Uterine smooth muscle cell (primary cell): ENCODE measurements at places on chromosomes 1 and 21. TPM values are rescaled to one million over a fixed set of nuclear protein-coding genes. Genes with fewer than 3 reads are reported as not detected.

DNAJC6 gene
- 0.44 and 0.62 TPM in 2 replicates for total RNA-seq

PTGFRN gene
- total RNA-seq, result 12.4 and 13.1 TPM in 2 replicates

SLC44A5 gene
- total RNA-seq, result 0.22 and 0.25 TPM in 2 replicates

HUNK gene
- under 0.01 and 0.12 TPM in 2 replicates for total RNA-seq

HCRTR1 gene
- not detected in 2 replicates for total RNA-seq

SLAMF1 gene
- not detected in 2 replicates for total RNA-seq

TRPM2 gene
- total RNA-seq, result under 0.01 TPM in 1 of 2 replicates, not detected in the other

RBM15 gene
- total RNA-seq, result 34.9 and 45.5 TPM in 2 replicates

SLC37A1 gene
- total RNA-seq, result 1.9 and 2.7 TPM in 2 replicates

RGSL1 gene
- not detected in 2 replicates for total RNA-seq
